AG08396 (cell line): ENCODE measurements at places on chromosomes 4 and X.

GRCh38 chr4:76201276-76201675 is 12.3 kb downstream of the SCARB2 start:
- no peak for DNase-seq

GRCh38 chr4:23390246-23390645 is 499.6 kb downstream of the PPARGC1A start:
- no peak for DNase-seq

- DNase-seq, result no peak
Measured at GRCh38 chr4:139789096-139789654, 123.6 kb downstream of the MGST2 start.

GRCh38 chrX:80431505-80431832 is 11.2 kb downstream of the TENT5D start:
- DNase-seq, result no peak

DNA sequence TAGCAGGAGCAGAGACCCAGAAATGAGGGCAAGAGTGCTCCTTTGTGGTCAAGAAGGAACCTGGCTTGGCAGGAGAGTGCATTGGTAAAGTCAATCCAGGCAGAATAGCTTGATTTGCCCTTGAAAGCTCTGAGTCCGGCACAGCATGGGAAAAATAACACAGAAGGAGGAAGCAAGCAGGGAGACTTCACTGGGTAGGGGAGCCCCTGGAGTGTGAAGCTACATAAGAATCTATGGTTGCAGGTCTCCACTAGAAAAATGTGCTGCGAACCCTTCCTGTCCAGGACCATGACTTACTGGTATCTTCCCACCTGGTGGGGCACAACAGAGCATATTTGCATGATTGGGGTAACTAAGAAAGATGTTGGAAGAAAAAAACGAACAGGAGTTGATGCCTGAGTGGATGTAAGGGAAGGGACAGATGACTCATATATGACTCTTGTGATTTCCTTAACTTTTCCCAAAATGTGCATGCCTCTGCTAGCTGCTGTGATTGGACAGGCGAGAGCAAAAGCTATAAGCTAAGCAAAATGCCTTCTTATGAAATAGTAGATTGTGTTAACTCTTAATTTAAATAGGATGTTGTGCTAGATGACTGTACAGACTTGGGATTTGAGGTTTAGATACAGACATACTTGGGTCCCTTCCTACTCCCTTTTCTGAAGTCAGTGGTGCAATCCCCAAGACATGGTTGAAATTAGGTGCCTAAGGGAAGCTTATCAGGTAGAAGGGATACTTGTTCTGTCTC is 3.3 kb downstream of the IL13RA1 start:
- no peak for DNase-seq

GRCh38 chr4:142815834-142816233 is 30.3 kb downstream of the INPP4B start:
- peak; percentile 40 for DNase-seq
